ENCODE measurements at places on chromosomes 1 and 21. TPM values are rescaled to one million over a fixed set of nuclear protein-coding genes. Genes with fewer than 3 reads are reported as not detected.

PLPPR5 gene
- total RNA-seq = not detected

FAM151A gene
- not detected for total RNA-seq

ANKRD34A gene
- 0.07 TPM for total RNA-seq

SPRR2B gene
- total RNA-seq = not detected

ARHGEF2 gene
- total RNA-seq = 33.7 TPM

CDC20 gene
- 193 TPM for total RNA-seq

SYDE2 gene
- total RNA-seq = 0.31 TPM

KIF17 gene
- total RNA-seq = 1.2 TPM

CHIA gene
- not detected for total RNA-seq

ALX3 gene
- not detected for total RNA-seq

NTNG1 gene
- total RNA-seq = not detected
